ENCODE measurements at places on chromosomes 12 and 14.

DNA sequence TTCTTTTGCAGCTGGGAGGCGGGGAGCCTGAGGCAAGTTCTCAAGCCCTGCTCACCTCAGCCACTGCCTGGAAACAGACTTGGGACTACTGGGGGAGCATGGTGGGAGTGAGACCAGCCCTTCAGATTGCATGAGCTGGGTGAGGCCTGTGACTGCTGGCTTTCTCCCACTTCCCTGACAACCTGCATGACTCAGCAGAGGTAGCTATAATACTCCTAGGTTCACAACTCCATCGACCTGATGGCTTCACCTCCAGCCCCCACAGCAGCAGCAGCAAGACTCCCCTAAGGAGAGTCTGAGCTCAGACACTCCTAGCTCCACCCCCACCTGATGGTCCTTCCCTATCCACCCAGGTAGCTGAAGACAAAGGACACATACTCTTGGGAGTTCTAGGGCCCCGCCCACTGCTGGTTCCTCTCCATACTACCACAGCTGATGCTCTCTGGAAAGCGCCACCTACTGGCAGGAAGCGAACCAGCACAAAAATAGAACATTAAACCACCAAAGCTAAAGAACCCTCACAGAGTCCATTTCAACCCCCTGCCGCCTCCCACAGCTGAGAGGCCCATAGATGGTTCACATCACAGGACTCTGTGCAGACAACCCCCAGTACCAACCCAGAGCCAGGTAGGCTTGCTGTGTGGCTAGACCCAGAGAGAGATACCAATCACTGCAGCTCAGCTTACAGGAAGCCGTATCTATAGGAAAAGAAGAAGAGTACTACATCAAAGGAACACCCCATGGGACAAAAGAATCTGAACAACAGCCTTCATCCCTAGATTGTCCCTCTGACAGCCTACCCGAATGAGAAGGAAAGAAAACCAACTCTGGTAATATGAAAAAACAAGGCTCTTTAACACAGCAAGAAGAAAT lies 68.7 kb downstream of the RPAP3 start:
- DNase-seq: no peak

DNA sequence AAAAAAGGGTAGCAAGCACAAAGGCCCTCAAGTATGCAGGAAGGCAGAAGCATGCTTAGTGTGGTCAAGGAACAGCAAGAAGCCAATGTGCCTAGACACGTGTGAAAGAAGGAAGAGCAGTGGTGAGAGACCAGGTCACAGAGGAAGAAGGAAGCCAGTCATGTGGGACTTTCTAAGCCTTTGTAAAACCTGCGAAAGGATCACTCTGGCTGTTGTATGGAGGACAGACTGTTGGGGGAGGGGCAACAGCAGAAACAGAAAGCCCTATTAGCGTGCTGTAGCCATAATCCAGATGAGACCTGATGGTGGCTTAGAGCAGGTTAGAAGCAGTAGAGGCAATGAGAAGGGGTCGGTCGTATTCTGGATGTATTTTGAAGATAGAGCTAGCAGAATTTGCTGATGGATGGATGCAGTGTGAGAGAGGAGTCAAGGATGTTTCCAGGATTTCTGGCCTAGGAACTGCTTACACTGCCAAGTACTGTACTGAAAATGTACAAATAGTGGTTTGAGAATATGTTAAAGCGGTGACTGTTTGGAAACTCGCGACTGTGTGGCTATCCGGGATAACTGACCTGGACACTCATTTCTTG lies 5.7 kb upstream of the MLF2 start:
- no peak for DNase-seq

GRCh38 chr14:37088356-37089215 lies 83.8 kb downstream of the SLC25A21 start:
- no peak for DNase-seq

GRCh38 chr12:38544330-38545066 lies 227.9 kb downstream of the ALG10B start:
- DNase-seq: no peak

GRCh38 chr12:80858356-80858755 lies 79.4 kb downstream of the LIN7A start:
- no peak for DNase-seq

GRCh38 chr12:113372371-113372770 lies 14.0 kb downstream of the PLBD2 start:
- no peak for DNase-seq

DNA sequence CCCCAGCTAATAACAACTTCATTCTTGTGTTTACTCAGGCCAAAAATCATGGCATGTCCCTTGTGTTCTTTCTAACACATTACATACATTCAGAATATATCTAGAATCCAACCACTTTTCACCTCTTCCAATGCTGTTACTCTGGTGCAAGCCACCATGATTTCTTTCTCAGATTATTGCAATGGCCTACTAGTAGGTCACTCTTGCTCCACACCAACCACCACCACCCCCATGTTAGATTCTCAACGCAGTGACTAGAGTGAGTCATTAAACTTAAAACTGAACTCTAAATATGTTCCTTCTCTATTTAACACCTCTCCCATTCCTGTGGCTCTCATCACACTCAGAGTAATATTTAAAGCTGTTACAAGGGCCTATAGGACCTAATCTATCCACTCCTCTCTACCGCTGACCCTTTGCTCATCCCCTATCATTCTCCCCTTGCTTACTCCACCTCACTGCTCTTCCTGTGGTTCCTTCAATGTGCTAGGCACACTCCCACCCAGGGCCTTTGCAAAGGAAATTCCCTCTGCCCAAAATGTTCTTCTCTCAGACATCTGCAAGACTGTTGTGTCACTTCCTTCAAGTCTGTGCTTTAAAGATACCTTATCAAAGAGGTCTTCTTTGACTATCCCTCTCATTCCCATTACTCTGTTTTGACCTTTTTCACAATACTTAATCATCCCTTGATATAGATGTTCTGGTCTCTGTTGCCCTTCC lies 6.6 kb downstream of the RTN1 start:
- DNase-seq: no peak

GRCh38 chr12:65182012-65182739 lies 12.8 kb downstream of the LEMD3 start:
- no peak for DNase-seq

DNA sequence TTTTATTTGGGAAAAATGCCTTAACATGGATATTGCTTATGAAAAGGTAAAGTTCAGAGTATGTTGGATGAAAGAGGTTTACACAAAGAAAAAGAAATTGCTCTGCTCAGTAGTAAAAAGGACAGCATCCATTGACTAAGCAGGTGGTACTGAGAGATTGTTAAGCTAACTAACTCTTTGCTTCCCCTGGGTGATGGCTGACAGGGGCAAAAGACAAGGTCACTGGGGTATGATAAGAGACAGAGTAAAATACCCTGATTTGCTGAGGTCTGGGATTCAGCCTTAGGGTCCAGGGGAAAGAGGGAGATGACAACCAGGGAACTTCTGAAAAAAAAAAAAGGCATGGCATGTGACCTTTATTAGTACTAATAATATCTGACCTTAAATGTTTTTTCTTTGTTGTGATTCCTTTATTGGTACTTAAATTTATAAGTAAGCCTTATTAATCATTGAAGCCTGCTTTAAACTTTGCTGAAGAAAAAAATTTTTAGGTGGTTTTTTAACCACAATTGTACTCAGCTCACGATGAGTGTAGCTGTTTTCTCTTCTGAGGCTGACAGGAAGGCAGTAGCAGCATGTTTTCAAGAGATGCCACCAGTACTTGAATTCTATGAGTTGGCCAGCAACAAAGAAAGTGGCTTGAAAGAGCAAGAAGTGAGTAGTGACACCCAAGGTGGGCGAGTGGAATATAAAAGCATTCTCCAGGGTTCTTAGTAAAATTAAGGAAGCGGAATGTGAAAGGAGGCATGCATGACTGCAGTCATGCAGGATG lies 43.7 kb upstream of the KITLG start:
- DNase-seq: no peak

GRCh38 chr14:95078867-95079266 lies 78.5 kb downstream of the DICER1 start:
- no peak for DNase-seq

- no peak for DNase-seq
These were observed 35.7 kb downstream of the IQSEC3 start for GRCh38 chr12:101969-102878.

DNA sequence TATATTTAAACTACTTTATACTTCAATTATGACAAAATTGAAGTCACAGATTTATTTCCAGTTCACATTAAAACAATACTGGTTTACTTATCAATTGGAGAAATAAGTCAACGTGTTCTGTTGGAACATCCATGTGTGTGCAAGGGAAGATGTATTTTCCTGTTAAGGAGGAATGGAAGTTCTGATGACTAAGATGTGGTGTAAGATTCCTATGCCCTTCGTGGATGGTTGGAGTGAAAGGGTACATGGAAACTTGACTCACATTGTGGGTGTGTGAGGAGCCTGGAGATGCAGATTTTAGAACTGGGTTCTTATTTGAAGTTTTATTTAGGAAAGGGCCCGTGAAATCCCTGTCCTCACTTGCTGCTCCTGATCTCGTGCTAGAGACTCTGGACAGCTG lies 95.3 kb downstream of the CATSPERB start:
- no peak for DNase-seq

DNA sequence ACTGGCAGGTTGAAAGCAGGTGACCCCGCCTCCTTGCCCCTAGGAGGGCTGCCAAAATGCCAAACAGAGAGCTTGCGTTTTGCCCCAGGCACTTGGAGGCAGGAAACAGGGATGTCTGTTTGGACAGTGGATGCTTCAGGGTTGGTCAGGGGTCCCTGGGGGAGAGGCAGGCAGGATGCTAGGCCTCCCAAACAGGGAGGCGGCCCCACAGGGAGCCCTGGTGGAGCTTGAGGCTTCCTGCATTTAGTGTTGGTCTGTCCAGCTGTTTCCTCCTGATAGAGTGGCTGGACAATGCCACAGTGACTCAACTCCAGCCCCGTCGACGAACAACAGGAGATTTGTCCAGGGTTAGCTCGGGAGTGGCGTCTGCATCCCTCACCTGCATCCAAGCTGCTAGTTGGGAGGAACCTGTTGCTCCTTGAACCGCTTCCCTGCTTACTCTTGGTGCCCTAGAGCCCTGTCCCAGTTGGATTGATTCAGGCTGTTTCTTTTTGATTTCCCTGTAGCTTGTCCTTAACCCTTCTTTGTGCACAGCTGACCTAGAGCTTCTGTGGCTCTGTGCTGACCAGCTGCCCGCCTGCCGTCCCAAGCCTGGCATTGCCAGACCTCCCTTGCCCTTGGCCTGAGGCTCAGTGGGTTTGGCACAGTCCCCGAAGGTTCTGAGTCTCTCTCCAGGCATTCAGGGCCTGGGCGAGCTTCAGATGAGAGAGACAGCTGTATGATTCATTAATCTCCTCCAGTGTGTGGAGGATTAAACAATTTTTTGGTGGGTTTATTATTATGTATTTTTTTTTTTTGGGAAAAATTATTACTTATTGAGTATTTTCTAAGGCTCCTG lies 45.9 kb downstream of the TSPAN9 start:
- DNase-seq: no peak

DNA sequence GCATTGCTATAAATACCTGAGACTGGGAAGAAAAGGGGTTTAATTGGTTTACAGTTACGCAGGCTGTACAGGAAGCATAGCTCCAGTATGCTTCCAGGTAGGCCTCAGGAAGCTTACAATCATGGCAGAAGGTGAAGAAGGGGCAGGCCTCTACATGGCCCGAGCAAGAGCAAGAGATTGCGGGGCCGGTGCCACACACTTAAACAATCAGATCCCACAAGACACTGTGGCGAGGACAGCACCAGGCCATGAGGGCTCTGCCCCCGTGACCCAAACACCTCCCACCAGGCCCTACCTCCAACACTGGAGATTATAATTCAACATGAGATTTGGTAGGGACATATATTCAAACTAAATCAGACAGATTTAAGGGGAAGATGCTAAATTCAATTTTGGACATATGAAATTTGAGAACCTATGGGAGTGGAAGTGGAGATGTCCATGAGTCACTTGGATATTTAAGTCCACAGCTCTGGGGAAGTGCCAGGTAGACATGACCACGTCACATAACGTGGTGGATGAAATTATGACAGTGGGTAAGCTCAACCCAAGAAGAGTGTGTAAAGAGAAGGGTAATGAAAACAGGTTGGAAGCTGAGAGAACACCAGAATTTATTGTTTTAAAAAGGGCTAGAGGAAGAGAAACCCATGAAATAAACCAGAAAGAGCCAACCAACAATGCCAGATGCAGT lies 1.5 kb upstream of the LTA4H start:
- DNase-seq: no peak

- no peak for DNase-seq
These were observed 1441.4 kb downstream of the AACS start for GRCh38 chr12:126506426-126507182.

- DNase-seq: no peak
These were observed 33.1 kb downstream of the KCNK10 start for GRCh38 chr14:88289996-88290395.

DNA sequence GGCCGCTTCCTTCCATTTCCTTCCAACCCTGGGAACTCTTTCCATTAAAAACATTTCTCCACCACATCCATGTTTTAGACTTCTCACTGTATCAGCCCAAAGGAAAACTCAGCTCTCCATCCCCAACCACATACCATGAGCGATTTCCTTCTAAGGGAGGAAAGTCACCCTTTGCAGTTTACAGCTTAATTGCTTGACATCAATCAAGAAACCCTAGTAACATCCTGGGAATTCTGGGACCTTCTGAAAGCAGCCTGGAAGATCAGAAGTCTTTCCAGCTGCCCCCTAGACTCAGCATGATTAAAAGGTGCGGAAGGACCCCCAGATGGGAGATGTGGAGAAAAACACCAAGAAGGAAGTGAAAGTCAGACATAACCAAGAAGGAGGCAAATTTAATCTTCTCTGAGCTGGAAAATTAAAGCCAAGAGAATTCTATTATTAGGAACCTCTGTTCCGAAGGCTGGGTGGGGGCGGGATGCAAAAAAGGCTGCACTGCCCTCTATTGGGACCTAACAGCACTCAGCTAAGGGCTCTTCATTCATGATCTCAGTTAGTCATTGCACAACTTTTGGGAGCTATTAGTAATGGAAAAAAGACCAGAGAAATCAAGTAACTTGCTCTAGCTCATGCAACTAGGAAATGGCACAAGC lies 73.3 kb upstream of the PLXNC1 start:
- no peak for DNase-seq

- DNase-seq: no peak
These were observed 643.8 kb upstream of the ALG10B start for GRCh38 chr12:37672655-37673260.

DNA sequence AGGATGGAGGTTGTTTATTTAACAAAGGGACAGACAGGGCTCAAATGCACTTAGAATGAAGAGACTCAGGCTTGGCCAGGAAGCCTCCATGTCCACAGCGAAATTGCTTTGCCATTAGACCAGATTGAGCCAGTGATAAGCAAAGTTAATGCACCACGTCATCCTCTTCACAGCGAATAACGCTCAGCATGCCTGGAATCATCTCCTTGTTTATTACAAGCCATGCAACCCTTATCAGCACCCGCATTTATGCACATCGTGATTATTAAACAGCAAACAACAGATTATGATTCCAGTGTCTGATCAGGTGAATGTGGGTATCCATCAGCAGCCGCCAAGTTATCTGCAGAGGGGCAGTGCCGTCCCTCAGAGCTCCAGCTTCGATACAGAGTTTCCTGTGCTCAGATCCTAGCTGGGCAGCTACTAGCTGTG lies 175.0 kb upstream of the TMEM132C start:
- no peak for DNase-seq

All from central memory CD4-positive, alpha-beta T cell (primary cell).